ENCODE measurements at places on chromosomes 3 and 15. TPM values are rescaled to one million over a fixed set of nuclear protein-coding genes. Genes with fewer than 3 reads are reported as not detected.
A peak's percentile ranks its signal among the peaks of the same experiment; 100 is the strongest.

- H3K36me3 ChIP-seq: no peaks in the 10 kb centered on the region
- H3K4me1 ChIP-seq: no peaks in the 10 kb centered on the region
- no peak for DNase-seq
- H3K27ac ChIP-seq: no peak overlapping the region
- H3K4me3 ChIP-seq: no peak overlapping the region
These were observed 3.9 kb upstream of the FGF12 start for GRCh38 chr3:192731233-192731632.

GRCh38 chr15:39118510-39118909, 462.4 kb upstream of the THBS1 start:
- H3K36me3 ChIP-seq: no peaks in the 10 kb centered on the region
- H3K4me3 ChIP-seq: no peak overlapping the region
- no peak for DNase-seq
- no peaks in the 10 kb centered on the region for H3K27me3 ChIP-seq
- no peak overlapping the region for H3K27ac ChIP-seq

DNA sequence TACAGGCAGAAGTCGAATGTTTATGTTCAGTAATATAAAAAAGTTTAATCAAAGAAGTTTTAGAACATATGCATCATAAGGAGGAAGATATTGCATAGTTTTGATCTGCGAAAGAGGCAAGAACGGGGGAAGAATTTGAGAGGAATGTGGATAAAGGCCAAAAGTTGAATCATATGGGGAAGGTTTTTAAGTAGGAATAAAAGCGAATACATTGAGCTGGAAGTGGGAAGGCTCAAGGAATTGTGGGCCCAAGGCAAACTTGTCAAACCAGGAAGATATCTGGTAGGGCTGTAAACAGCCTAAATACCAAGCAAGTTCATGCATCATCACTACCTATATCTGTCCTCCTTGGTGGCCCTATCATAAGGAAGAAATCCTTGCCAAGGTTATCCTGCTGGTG, 186.9 kb downstream of the MAGI1 start:
- no peaks in the 10 kb centered on the region for H3K4me1 ChIP-seq
- no peaks in the 10 kb centered on the region for H3K36me3 ChIP-seq
- no peaks in the 10 kb centered on the region for H3K27me3 ChIP-seq
- no peak overlapping the region for H3K27ac ChIP-seq
- no peak for DNase-seq

- no peak overlapping the region for H3K27ac ChIP-seq
- H3K27me3 ChIP-seq: no peaks in the 10 kb centered on the region
- no peak overlapping the region for H3K4me3 ChIP-seq
- DNase-seq: no peak
These were observed 5.8 kb downstream of the FMN1 start for GRCh38 chr15:33188641-33189257.

- no peak overlapping the region for H3K27ac ChIP-seq
- no peak overlapping the region for H3K4me3 ChIP-seq
- no peak for DNase-seq
- no peaks in the 10 kb centered on the region for H3K4me1 ChIP-seq
- no peaks in the 10 kb centered on the region for H3K27me3 ChIP-seq
These were observed 54.5 kb downstream of the CACNA2D2 start for GRCh38 chr3:50448752-50449539.

Gene SLC7A14
- total RNA-seq: 0.05 TPM

- peaks cover 20% of the 10 kb centered on the region for H3K4me1 ChIP-seq
- H3K27me3 ChIP-seq: no peaks in the 10 kb centered on the region
- peak within 1 kb of the TSS; percentile 89 for H3K4me3 ChIP-seq
- H3K36me3 ChIP-seq: no peaks in the 10 kb centered on the region
- DNase-seq: peak; percentile 93
- peak within 1 kb of the TSS; percentile 91 for H3K27ac ChIP-seq
These were observed at the start of gene RAB43 for GRCh38 chr3:129121792-129122411. Gene RAB43 (minus strand): TSS chr3:129121804. CDS start chr3:129121489, 315 bp downstream.

DNA sequence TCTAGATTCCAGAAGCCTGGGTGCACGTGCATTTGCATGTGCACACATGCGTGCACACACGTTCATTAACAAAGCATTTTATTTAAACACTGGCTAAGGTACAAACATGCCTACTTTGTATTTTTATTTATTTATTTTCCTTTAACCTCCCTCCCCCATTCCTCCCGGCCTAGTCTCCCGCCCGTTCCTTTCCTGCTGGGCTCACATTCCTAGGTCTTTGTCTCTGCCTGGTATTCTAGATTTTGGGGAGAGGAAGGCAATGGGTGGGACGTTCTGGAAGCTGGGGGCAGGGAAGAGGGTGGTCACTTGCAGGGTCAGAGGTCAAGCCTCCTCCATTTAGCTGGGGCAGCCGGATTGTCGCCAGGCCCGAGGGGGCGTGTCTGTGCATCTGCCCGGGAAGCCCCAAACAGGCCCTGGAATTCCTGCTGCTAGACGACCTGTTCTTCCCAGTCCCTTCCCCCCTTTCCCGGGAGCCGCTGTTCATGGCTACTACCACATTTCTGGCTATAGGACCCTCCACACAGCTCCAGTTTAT, 51.8 kb downstream of the TRIM71 start:
- H3K4me1 ChIP-seq: no peaks in the 10 kb centered on the region
- H3K27ac ChIP-seq: no peak overlapping the region
- no peak overlapping the region for H3K4me3 ChIP-seq
- DNase-seq: no peak
- no peaks in the 10 kb centered on the region for H3K27me3 ChIP-seq

- DNase-seq: no peak
- no peaks in the 10 kb centered on the region for H3K4me1 ChIP-seq
- no peaks in the 10 kb centered on the region for H3K36me3 ChIP-seq
- no peak overlapping the region for H3K4me3 ChIP-seq
These were observed 27.9 kb downstream of the EHD4 start for GRCh38 chr15:41944313-41944940.

Gene TGM4
- total RNA-seq: not detected

- H3K4me1 ChIP-seq: no peaks in the 10 kb centered on the region
- H3K27ac ChIP-seq: no peak overlapping the region
- H3K36me3 ChIP-seq: no peaks in the 10 kb centered on the region
- H3K27me3 ChIP-seq: no peaks in the 10 kb centered on the region
- H3K4me3 ChIP-seq: no peak overlapping the region
These were observed 70.8 kb downstream of the RAB11A start for GRCh38 chr15:65939901-65940617.

DNA sequence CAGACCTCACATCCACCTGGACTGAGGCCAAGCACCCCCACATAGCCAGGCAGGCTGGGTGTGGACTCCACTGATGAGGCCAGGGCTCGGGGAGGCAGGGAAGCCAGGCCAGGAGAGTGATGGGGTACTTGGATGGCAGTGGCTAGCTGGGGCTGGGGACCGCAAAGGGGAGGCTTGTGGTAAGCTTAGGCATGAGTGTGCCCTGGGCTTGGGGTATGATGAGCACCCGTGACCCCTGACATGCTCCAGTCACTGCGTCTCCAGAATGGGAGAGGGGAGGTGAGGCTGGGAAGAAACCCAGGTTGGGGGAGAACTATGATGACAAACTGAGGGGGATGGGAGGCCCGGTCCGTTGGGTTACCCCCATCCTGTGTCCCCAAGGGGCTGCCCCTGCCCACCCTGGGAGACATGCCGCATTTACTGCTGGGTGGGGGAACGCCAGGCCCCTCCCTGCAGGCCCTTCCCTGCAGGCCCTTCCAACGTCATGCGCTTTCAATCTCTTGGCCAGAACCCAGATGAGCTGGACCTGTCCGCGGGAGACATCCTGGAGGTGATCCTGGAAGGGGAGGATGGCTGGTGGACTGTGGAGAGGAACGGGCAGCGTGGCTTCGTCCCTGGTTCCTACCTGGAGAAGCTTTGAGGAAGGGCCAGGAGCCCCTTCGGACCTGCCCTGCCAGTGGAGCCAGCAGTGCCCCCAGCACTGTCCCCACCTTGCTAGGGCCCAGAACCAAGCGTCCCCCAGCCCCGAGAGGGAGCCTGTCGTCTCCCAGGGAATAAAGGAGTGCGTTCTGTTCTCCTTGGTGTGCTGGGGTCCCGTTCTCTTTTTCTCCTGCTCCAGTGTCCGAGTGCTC, 34.1 kb downstream of the TSPAN3 start:
- peaks cover 6% of the 10 kb centered on the region for H3K36me3 ChIP-seq
- no peaks in the 10 kb centered on the region for H3K4me1 ChIP-seq
- no peaks in the 10 kb centered on the region for H3K27me3 ChIP-seq
- DNase-seq: peak; percentile 17
- no peak overlapping the region for H3K27ac ChIP-seq
- no peak overlapping the region for H3K4me3 ChIP-seq

Gene CYP1A2
- total RNA-seq: not detected

Gene UROC1
- total RNA-seq: not detected

Gene RTP3
- not detected for total RNA-seq

DNA sequence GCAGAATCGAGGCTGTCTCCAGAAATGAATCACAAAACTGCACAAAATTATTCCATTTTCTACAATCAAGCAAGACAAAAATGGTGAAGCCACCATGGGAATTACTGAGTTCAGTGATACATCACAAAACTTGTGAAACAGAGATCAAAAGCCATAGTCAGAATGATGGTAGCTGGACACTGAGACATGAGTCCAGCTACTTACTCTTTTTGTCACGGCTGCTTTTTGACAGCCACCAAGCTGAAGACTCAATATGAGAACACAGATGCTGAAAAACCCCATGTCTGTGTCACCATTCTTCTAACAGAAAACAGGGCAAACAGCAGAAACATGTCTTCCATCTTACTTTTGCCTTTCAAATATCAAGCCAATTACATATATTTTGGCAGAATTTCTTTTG, 237.6 kb downstream of the LPP start:
- no peak for DNase-seq
- H3K36me3 ChIP-seq: no peaks in the 10 kb centered on the region
- no peak overlapping the region for H3K4me3 ChIP-seq

Gene TM6SF1
- 1.5 TPM for total RNA-seq

DNA sequence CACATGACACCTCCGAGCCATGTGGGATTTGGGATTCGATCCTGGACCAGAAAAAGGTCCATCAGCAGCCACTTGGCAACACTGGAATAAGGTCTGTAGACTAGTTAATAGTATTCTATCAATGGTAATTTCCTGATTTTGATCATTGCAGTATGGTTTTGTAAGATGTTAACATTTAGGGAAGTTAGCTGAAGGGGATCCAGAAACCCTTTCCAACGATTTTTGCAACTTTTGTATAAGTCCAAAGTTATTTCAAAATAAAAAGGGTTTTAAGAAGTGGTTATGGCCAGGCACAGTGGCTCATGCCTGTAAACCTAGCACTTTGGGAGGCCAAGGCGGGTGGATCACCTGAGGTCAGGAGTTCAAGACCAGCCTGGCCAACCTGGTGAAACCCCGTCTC, 10.2 kb downstream of the BDH1 start:
- H3K4me1 ChIP-seq: peaks cover 7% of the 10 kb centered on the region
- no peak overlapping the region for H3K27ac ChIP-seq
- DNase-seq: no peak
- no peaks in the 10 kb centered on the region for H3K27me3 ChIP-seq
- H3K36me3 ChIP-seq: no peaks in the 10 kb centered on the region

- no peaks in the 10 kb centered on the region for H3K27me3 ChIP-seq
- H3K27ac ChIP-seq: no peak overlapping the region
- H3K4me3 ChIP-seq: no peak overlapping the region
- H3K4me1 ChIP-seq: no peaks in the 10 kb centered on the region
- no peaks in the 10 kb centered on the region for H3K36me3 ChIP-seq
- DNase-seq: no peak
These were observed 146.9 kb downstream of the ERC2 start for GRCh38 chr3:56321383-56321782.

DNA sequence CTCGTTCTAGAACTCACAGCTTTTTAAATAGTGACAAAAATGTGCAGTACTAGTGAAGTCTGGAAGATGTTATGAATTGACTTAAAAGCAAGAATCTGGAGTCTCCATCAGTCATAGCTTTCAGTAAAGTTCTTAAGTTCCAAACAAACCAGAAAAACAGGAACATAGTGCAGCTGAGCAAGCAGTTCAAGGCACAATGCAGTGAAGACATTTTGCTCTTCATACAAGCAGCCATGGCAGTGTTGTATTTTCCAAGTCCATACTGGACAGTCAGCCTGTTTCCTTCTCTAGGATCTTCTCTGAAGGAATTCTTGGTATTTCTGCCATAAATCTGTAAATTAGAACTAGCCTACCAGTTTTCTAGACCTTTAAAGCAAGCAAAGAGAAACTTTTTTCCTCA, 90.5 kb downstream of the LRRC28 start:
- no peaks in the 10 kb centered on the region for H3K27me3 ChIP-seq
- H3K36me3 ChIP-seq: no peaks in the 10 kb centered on the region
- H3K27ac ChIP-seq: no peak overlapping the region
- no peaks in the 10 kb centered on the region for H3K4me1 ChIP-seq
- DNase-seq: no peak
- H3K4me3 ChIP-seq: no peak overlapping the region

- no peaks in the 10 kb centered on the region for H3K27me3 ChIP-seq
- no peak overlapping the region for H3K4me3 ChIP-seq
- DNase-seq: no peak
- no peaks in the 10 kb centered on the region for H3K36me3 ChIP-seq
- H3K27ac ChIP-seq: no peak overlapping the region
- peaks cover 56% of the 10 kb centered on the region for H3K4me1 ChIP-seq
These were observed 20.6 kb downstream of the SMAD3 start for GRCh38 chr15:67085818-67086636.

Gene CLDN18
- total RNA-seq: 0.44 TPM
